Upper lobe of left lung (tissue), 6 donors: ENCODE measurements at places on chromosomes 1 and 21.

GRCh38 chr1:175254190-175254589 lies 61.6 kb upstream of the KIAA0040 start:
- no peak for DNase-seq
- no peak overlapping the region for H3K4me3 ChIP-seq
- H3K36me3 ChIP-seq: no peaks in the 10 kb centered on the region
- no peaks in the 10 kb centered on the region for H3K4me1 ChIP-seq
- H3K27me3 ChIP-seq: no peaks in the 10 kb centered on the region

DNA sequence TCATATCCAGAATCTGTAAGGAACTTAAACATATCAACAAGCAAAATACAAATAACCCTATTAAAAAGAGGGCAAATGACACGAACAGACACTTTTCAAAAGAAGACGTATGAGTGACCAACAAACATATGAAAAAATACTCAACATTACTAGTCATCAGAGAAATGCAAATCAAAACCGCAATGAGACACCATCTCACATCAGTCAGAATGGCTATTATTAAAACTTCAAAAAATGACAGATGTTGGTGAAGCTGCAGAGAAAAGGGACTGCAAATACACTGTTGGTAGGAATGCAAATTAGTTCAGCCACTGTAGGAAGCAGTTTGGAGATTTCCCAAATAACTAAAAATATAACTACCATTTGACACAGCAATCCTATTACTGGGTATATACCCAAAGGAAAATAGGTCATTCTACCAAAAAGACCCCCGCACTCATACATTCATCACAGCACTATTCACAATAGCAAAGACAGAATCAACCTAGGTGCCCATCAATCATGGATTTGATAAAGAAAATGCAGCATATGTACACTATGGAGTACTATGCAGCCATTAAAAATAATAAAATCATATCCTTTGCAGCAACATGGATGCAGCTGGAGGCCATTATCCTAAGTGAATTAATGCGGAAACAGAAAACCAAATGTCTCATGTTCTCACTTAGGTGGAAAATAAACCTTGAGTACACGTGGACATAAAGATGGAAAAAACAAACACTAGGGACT lies 230.1 kb upstream of the RAB4A start:
- no peaks in the 10 kb centered on the region for H3K4me1 ChIP-seq
- H3K36me3 ChIP-seq: no peaks in the 10 kb centered on the region
- no peak overlapping the region for H3K27ac ChIP-seq
- no peak for DNase-seq

DNA sequence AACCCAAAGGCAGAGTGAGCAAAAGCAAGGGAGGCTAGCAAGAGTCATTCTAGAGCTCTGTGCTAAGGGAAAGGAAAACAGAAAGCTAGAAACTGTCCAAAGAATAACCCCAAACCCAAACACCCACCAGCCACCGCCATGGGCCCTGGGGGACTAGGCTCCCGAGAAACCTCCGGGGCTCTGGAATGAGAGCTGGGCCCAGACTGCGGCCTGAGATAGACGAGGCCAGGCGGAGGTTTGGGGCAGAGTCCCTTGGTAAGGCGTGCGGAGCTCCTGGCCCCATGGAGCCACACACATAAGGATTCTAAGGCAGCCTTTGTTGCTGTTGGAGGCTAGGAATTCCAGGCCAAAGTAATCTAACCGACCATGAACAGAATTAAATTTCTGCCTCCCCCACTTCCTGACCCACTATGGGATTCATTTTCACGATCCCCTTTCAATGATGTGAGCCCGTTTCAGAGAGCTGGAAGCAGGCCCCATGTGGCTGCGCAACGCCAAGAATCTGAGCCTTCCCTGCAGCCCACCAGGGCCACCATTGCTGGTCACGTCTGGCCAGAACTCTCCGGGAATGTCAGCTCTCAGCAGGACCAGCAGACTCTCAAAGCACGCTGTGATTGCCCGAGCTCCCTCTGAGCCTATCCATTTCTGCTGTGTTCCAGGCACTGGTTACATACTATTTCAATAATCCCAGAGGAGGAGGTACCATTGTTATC lies 145.0 kb downstream of the TRABD2B start:
- no peaks in the 10 kb centered on the region for H3K36me3 ChIP-seq
- DNase-seq: no peak
- no peaks in the 10 kb centered on the region for H3K4me1 ChIP-seq
- H3K4me3 ChIP-seq: no peak overlapping the region

DNA sequence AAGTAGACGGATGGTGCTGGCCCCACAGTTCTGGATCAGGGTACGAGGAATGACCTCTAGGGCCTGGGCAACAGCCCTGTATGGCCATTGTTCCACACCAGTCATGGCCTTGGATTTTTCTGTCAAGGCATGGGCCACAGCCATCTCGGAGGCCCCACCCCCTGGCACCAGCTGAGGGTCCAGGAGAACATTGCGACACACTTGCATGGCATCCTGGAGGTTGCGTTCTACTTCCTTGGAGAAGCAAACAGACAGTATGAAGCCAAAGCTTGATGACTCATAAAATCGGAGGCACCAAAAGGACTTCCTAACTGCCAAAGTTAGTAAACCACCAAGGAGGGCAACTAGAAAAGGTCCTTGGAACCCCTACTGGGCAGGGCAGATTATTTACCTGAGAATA lies 11.9 kb upstream of the VHLL start:
- H3K4me1 ChIP-seq: no peaks in the 10 kb centered on the region
- no peak overlapping the region for H3K27ac ChIP-seq
- H3K36me3 ChIP-seq: peaks cover 100% of the 10 kb centered on the region
- no peak overlapping the region for H3K4me3 ChIP-seq
